ENCODE measurements at places on chromosomes 3 and 15.

DNA sequence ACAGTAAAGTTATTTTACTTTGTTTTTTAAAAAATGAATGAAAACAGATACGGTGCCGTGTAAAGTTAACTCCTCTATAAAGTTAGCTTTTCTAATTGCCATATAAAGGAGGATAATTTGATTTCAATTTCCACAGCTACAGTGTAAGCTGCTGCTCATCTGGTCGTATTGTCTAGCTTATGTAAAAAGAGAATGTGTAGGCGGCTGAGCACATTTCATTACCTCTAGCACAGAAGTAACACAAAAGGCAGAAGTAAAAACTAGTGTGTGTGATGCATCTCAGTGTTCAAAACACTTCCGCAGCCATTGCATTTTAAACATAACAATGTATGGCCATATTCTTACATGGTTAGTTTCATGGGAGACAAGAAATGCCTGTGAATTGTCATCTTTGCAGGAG, 105.0 kb upstream of the P2RY1 start:
- no peaks in the 10 kb centered on the region for H3K27me3 ChIP-seq
- H3K36me3 ChIP-seq, result no peaks in the 10 kb centered on the region
- H3K27ac ChIP-seq, result no peak overlapping the region
- no peak for DNase-seq

DNA sequence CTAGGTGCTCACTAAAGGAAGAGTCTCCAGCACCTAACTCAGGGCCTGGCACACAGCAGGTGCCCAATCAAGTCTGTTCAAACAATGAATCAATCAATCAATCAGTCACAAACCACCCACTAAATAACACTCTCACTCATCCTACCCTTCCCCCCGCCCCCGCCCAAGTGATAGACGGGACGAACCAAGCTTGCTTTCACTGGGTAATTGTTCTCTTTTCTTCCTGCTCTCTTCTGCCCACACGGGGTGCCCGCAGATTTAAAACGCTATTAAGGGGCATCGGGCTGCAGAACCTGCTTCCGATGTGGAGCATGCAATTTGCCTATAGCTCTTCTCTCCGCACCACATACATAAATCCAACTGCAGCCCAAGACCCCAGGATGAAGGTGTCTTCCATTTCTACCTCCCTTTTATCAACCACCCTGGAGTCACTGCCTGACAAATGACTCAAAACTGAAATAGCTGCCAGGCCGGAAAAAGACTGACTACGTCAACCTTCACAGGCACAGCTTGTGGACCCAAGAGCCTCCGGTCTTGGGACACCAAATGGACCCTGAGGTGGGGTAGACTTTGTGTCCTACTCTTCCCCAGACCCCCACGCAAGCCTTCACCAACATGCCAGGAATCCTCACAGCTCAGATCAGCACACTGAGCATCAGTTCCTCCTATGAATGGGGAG, 1.7 kb downstream of the KLHL25 start:
- H3K36me3 ChIP-seq, result no peaks in the 10 kb centered on the region
- no peak for DNase-seq
- peaks cover 14% of the 10 kb centered on the region for H3K4me1 ChIP-seq

DNA sequence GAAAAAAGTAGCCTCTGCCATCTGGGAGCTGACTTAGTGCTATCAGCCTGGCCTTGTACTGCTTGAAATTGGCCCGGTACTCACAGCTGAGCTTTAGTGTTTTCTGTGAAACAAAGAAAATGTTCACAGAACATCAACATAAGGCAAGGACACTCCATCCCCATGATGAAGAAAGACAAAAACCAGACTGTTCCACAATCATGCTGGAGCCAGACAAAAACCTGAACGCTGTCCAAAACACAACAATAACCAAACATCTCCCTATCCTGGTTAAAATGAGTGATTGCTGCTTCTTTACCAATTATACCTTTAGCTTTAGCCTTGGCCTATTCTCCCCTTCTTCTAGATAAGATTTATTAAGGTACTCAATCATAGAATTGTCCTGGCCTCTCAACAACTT, 153.9 kb downstream of the CPNE4 start:
- no peak overlapping the region for H3K27ac ChIP-seq
- H3K4me1 ChIP-seq, result no peaks in the 10 kb centered on the region
- no peak overlapping the region for H3K4me3 ChIP-seq
- H3K36me3 ChIP-seq, result no peaks in the 10 kb centered on the region
- no peak for DNase-seq

DNA sequence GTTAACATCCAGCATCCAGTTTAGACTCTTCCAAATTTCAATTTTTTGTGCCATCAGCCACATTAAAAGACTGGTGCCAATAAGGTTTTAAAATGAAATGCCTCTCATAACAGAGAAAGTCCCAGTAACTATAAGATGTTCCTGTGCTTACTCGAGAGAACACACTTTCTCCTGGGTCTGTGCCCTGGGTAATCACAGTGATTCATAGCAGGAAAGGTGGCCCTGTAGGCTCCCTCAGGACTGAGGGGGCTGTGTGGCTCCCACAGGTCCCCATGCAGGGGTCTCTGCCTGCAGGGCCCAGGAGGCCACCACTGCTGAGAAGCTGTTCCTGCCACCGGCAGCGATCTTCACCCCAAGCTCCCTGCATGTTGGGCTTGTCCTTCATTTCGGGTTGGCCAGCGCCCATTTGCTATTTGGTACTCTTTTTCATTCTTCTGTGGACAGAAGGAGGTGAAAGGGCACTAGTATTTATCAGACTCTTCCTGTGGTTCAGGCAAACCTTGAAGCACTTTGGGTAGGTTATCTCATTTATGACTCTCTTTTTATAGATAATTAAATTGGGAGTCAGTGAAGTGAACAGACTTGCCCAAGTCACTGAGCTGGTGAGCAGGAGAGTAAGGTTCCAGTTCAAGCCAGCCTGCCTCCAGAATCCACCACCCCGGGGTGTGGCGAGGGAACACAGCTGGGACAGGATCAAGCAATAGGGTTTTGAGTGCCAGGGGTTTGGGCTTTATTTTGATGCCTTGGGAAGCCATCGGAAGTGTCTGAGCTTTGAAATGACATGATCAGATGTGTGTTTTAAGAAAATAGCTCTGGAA, 44.2 kb upstream of the PLXNA1 start:
- H3K4me1 ChIP-seq, result peaks cover 2% of the 10 kb centered on the region
- no peaks in the 10 kb centered on the region for H3K27me3 ChIP-seq
- no peak overlapping the region for H3K4me3 ChIP-seq
- no peak overlapping the region for H3K27ac ChIP-seq

DNA sequence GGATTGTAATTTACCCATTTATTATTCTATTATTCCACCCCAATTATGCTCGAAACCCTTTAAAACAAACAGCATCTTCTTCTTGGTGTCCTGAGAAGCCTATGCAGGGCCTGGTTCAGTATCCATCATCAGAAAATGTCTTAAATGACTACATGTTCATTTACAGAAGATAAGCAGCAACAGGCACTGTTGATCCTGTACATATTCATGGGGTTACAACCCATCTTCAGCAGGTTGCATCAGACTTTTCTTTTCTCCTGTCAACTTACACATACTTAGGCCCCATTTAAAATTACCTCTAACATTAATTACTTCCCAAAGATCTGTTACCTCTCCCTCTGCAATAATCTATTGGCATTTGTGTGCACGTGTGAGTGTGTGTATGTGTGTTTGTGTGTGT, 18.9 kb downstream of the TUSC7 start:
- H3K27ac ChIP-seq, result no peak overlapping the region
- no peaks in the 10 kb centered on the region for H3K4me1 ChIP-seq
- no peak overlapping the region for H3K4me3 ChIP-seq
- no peaks in the 10 kb centered on the region for H3K36me3 ChIP-seq
- DNase-seq, result no peak
- H3K27me3 ChIP-seq, result no peaks in the 10 kb centered on the region

DNA sequence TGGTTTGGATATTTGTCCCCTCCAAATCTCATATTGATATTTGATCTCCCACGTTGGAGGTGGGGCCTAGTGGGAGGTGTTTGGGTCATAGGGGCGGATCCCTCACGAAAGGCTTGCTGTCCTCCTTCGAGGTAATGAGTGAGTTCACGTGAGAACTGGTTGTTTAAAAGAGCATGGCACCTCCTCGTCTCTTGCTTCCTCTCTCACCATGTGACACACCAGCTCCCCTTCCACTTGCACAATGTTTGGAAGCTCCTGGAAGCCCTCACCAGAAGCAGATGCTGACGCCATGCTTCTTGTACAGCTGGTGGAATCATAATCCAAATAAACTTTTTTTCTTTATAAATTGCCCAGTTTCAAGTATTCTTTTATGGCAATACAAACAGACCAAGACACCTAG, 38.6 kb downstream of the RFTN1 start:
- no peak overlapping the region for H3K4me3 ChIP-seq
- H3K27ac ChIP-seq, result no peak overlapping the region
- no peaks in the 10 kb centered on the region for H3K27me3 ChIP-seq
- H3K4me1 ChIP-seq, result no peaks in the 10 kb centered on the region
- no peak for DNase-seq

- no peak overlapping the region for H3K27ac ChIP-seq
- H3K36me3 ChIP-seq, result no peaks in the 10 kb centered on the region
- no peaks in the 10 kb centered on the region for H3K4me1 ChIP-seq
- H3K4me3 ChIP-seq, result no peak overlapping the region
- H3K27me3 ChIP-seq, result no peaks in the 10 kb centered on the region
Measured at GRCh38 chr3:169475576-169475975, 187.9 kb downstream of the MECOM start.

DNA sequence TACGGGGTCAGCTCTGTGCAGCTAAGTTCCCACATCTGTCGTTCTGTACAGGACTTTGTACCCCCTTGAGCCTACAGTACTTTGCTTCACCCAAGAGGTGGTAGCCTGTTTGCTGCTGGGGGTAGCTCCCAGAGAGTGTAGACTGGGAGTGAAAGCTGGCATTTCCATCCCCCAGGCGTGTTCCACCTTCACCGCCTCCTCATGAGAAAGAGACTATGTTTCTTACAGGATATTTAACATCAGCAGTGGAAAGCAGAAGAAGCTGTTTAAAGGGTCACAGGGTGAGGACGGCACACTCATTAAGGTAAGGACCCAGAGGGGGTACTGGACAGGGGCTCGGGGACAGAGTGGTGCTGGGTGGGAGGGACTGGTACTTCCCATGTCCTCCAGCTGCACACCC, 10.1 kb upstream of the JMJD7 start:
- no peak overlapping the region for H3K27ac ChIP-seq
- H3K36me3 ChIP-seq, result no peaks in the 10 kb centered on the region
- no peak overlapping the region for H3K4me3 ChIP-seq
- no peaks in the 10 kb centered on the region for H3K27me3 ChIP-seq

DNA sequence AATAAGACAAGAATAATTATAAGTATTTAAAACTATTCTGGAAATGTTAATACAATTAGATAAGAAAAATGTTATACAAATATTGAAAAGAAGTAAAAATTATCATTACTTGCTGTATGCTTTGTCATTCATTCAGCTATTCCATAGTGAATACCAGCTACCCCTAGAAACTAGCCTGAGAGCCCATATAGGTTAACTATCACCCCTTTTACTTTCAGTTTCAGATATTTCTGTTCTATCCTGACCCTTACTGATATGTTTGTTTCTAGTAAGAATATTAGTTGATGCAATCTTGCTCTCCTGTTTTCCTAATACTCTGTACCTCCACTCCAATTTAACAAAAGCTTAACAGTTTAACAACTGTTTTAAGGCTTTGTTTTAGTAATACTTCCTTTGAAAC, 31.6 kb downstream of the FAM227B start:
- H3K27me3 ChIP-seq, result no peaks in the 10 kb centered on the region
- H3K4me3 ChIP-seq, result no peak overlapping the region
- H3K4me1 ChIP-seq, result no peaks in the 10 kb centered on the region
- DNase-seq, result no peak

DNA sequence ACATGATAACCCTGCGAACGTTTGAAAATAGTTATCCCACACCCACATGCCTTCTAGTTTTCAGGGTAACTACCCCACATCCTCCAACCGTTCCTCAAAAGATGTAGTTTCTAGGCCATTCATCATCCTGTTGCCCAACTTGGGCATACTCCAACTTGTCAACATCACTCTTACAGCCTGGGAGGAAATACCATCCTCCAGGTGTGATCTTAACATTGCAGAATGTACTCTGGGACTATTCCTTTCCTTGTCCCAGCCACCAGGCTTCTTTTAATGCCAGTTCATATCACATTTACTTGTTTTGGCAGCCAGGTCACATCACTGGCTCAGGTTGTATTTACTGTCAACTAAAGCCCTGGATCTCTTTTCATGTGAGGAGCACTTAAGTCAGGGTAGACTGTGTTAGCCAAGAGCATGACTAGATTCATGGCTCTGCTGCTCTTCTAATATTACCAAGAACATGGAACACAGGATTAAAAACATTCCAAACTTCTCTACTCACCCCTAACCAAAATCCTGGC, 4.0 kb upstream of the DENND6A start:
- H3K27ac ChIP-seq, result no peak overlapping the region
- no peak for DNase-seq
- no peak overlapping the region for H3K4me3 ChIP-seq
- no peaks in the 10 kb centered on the region for H3K36me3 ChIP-seq
- H3K4me1 ChIP-seq, result no peaks in the 10 kb centered on the region
- no peaks in the 10 kb centered on the region for H3K27me3 ChIP-seq
